Cardiac muscle cell (in vitro differentiated cells and primary cell): ENCODE measurements at places on chromosomes 5 and 9. TPM values are rescaled to one million over a fixed set of nuclear protein-coding genes. Genes with fewer than 3 reads are reported as not detected.

The TPRN gene
- 26.4 and 31.2 TPM in 2 replicates for total RNA-seq

The SLC2A8 gene
- 45.1 and 45.3 TPM in 2 replicates for total RNA-seq

The FST gene
- total RNA-seq, result 13.0 and 17.1 TPM in 2 replicates

The TRIO gene
- 74.3 and 104 TPM in 2 replicates for total RNA-seq

The CDH18 gene
- 0.21 and 0.28 TPM in 2 replicates for total RNA-seq

The SUSD3 gene
- total RNA-seq, result not detected in 2 replicates

The FAM193B gene
- total RNA-seq, result 62.2 and 80.9 TPM in 2 replicates

The ADGRV1 gene
- 15.5 and 18.4 TPM in 2 replicates for total RNA-seq

The IL9 gene
- not detected in 2 replicates for total RNA-seq

The CXCL14 gene
- total RNA-seq, result 0.11 and 1.2 TPM in 2 replicates

The FOXD4L5 gene
- total RNA-seq, result 0.27 TPM in 1 of 2 replicates, not detected in the other

The DIPK1B gene
- 163 and 188 TPM in 2 replicates for total RNA-seq

The HK3 gene
- not detected in 2 replicates for total RNA-seq

The SMC5 gene
- total RNA-seq, result 8.5 and 15.3 TPM in 2 replicates

The OLFM1 gene
- total RNA-seq, result 2.4 and 6.3 TPM in 2 replicates

The ADAMTSL2 gene
- total RNA-seq, result 27.2 and 38.3 TPM in 2 replicates

- DNase-seq, result peak; percentile 86
Measured at GRCh38 chr9:92482329-92482728, at the start of gene ASPN. TSS of gene ASPN (minus strand) at chr9:92482506.

GRCh38 chr5:143051244-143052058, 281.3 kb downstream of the ARHGAP26 start:
- peak; percentile 73 for DNase-seq

DNA sequence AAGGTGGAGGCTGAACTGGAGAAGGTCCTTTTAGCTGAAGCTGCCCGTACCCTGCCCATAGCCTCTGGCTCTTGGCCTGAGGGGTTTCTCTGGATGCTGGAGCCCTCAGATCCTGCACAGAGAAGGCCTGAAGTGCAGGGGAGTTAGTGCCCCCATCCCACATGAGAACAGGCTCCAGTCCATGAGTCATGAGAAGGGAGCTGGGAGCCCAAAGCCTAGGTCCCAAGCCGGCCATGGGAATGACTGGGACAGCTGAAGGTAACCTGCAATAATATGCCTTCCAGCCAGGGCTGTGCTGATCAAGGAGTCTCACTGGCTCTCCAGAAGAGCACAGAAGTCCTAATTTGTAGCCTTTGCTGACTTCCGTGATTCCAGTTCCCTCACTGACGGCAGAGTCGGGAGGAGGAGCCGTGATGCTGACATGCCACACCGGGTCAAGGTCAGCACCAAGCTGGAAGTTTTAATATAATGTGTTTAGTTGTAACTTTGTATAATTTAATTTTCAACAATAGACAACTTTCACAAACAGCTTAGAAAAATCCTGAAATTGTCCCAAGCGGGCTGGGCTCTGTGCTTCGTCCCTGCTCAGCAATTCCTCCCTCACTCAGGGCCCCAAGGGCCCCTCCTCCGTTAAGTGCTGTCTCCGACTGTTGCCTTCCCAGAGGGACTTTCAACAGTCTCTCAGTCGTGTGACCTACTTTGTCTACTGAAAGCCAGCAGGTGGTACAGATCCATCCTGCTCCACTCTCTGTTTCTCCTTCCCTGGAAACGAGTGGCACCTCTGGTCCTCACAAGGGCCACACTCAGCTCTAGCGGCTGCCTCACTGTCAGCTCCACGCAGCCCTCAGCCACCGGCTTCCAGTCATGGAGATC, 387.8 kb downstream of the GADD45G start:
- DNase-seq, result no peak

GRCh38 chr5:60243713-60244112, 350.2 kb upstream of the PDE4D start:
- no peak for DNase-seq

DNA sequence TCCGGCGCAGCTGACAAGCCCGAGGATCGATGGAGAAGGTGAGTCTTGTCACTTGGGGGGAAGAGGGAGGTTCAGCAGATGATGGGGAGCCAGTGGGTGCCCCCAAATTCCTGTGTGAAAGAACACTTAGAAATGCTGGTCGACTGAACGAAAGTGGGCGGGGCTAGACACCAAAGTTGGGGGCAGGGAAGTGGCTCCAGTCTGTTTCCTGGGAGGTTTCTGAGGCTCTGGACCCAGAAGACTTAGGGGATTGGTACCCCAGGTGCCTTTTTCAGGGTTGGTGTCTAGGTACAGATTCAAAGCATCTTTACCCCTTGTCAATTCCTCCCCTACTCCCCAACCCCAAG, 278.6 kb downstream of the ZSWIM6 start:
- no peak for DNase-seq

GRCh38 chr9:124079176-124079925, 67.8 kb downstream of the LHX2 start:
- DNase-seq, result peak; percentile 50

DNA sequence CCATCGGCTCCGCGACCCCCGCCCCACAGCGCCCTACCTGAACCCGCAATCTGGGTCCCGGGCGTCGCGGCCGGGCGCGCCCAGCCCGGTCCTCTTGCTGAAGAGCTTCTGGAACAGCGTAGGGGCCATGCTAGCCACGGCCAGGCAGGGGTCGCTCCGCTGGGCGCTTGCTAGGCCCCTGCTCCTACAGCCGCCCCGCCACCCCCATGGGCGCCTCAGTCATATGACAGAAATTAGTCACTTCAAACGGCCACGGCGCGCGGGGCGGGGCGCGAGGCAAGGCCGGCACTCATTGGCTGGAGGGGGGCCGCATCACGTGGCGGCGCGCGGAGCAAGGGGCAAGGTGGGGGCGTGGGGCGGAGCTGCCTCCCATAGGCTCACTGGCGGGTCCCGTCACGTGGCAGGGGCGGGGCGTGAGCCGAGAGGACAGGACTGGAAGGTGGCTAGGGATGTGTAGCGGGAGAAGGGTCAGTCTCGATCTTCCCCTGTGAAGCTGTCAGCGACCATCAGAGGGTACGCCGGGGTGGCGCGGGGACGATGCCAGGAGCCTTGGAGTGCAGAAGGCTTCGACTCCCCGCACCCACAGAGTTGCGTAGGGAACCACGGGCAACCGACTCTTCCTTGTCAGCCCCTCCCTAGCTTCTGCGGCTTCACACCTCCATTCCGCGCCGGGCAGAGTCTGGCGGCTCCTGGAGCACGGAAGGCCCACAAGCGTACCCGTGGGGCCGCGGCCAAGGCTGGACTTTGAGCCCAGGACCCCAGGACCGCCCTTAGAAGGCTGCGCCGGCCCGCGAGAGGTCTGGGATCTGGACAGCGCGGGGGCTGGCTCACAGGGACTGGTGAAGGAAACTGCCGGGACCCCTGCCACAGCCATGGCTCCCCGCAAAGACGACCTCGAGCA, at the start of gene FNIP1:
FNIP1 (minus strand) TSS at position 225 of the 901 bp plus-strand sequence; CDS start at position 129, 96 bp downstream.
- DNase-seq, result peak; percentile 98

DNA sequence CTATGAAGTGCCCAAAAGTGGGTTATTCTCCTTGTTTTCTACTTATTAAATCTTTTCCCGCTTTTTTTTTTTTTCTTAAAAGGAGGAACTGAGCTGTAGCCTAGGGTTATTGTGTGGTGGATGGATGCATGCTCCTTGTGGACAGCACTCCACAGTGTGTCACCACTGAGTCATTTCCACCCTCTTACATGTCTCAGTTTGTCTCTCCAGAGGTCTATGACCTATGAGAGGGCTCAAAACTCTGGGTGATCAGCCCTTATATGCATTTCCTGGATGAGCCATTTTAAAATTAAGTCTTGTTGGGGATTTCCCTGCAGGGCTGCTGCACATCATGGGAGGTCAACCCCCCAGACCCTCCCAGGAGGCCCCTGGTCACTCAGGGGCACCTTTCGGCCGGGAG, 102.2 kb upstream of the MOCS2 start:
- peak; percentile 11 for DNase-seq

GRCh38 chr5:149348518-149348917, 3.2 kb downstream of the GRPEL2 start:
- no peak for DNase-seq

DNA sequence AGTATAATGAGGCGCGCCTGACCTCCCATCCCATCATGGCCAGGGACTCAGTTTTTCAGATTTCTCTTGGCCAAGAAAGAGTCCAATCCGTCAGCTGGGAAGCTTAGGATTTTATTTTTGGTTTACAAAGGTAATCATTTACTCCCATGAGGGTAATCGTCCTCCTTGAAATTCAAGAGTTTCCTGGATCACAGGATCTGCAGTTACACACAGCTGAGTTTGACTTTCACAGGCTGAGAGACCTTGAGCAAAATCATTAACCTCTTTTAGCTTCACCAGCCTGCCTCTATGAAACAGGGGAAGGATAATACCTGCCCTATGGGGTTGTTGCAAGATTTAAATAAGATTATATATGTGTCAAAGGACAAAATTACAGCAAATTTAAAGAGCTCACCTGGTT, 15.4 kb upstream of the AK3 start:
- DNase-seq, result no peak

GRCh38 chr9:22141908-22142307, 132.8 kb upstream of the CDKN2B start:
- DNase-seq, result peak; percentile 95

- DNase-seq, result no peak
Measured at GRCh38 chr9:75002422-75003023, 25.6 kb downstream of the CARNMT1 start.

DNA sequence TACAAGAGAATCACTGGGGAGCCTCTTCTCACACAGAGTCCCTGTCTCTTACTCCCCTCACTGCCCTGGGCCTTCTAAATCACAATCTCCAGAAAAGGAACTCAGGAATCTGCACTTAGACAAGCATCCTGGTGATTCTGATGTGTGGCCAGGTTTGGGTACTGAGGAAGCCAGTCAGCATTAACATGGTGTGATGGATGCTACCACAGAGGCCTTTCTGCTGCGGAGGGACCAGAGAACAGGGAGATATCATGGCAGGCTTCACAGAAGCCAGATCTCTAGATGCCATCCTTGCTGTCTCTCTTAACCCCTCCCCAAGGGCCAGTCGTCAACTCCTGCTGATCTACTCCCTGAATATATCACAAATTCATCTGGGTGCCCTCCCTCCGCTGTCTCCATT, 1.6 kb downstream of the ANKS6 start:
- DNase-seq, result no peak

- peak; percentile 10 for DNase-seq
Measured at GRCh38 chr5:53200306-53200705, 90.7 kb upstream of the MOCS2 start.

DNA sequence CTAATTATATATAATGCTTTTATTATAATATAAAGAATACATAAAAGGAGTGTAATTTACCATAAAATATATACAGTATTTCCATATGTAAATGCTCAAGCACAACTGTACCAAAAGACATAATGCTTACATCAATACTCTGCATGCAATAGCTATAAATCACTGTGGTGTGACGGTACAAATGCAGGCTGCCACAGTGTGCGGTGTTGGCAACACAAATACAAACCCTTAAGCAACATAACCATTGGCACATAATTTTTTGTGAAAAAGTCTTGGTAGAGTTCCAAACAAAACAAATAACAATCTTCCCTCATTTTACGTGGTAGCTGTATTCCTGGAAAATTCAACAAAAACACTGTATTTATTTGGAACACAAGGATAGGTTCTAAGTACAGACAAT, 1.9 kb upstream of the SHISAL2B start:
- DNase-seq, result no peak

GRCh38 chr5:155699385-155699784, 627.6 kb upstream of the SGCD start:
- DNase-seq, result peak; percentile 7

DNA sequence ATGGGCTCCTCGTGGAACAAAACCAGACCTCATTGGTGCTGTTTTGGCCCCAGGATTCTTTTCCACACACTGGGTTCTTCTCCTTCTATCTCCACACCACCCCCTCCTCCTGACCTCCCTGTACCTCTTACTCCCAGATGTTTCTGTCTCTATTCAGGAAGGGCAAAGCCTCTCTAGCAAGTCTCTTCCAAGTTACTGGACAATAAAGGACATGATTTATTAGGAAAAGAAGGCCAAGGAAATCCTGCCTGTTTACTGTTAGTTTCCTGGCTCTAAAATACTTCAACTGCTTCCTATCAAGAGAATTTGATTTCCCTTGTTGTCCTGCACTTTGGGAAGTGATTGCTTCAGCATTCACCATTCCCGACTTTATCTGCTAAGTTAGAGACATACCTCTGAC, 262.0 kb downstream of the SAXO1 start:
- no peak for DNase-seq
